ENCODE measurements at places on chromosomes 6 and 20.

- DNase-seq, result no peak
These were observed 10.1 kb downstream of the UTRN start for GRCh38 chr6:144295211-144295610.

GRCh38 chr20:535958-536357 is 7.6 kb downstream of the CSNK2A1 start:
- no peak for DNase-seq

- DNase-seq, result no peak
These were observed 262.3 kb upstream of the PLN start for GRCh38 chr6:118285791-118286190.

DNA sequence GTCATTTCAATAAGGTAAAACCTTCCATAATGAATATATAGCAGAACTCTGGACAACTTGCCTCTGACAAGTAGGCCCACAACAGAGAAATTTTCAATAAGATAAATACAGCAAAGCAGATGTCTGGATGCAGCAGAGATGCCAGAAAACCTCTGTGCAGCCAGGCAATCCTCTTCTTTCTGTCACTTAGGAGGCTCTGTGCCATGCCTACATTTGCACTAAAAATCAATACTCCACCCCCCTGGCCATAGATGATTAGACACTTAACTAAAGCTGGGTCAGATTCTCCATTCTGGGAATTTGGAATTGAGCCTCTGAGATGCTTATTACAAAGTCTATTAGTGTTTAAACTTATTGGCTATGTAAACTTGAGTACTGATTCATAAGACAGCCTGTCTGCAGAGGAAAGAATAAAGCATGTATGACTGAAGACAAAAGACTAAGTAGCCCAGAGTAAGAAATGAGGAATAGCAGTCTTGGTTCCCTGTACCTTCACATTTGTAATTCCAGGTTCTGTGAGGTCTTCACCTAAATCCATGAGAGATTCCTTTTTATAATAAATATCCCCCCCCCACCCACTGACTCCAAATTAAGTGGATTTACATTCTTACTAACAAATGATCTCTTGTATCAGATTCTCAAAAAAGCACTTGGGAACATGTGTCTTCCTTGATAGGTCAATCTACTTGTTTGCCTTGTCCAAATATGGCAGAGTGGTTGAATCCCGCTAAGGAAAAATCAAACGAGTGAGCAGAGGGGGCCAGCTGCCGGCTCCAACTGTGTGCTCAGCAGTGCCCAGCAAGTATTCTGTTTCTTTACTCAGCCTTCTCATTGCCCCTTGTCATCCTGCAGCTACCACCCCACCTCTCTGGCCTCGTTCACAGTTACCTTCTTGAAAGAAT is 20.4 kb downstream of the MAN1A1 start:
- no peak for DNase-seq

DNA sequence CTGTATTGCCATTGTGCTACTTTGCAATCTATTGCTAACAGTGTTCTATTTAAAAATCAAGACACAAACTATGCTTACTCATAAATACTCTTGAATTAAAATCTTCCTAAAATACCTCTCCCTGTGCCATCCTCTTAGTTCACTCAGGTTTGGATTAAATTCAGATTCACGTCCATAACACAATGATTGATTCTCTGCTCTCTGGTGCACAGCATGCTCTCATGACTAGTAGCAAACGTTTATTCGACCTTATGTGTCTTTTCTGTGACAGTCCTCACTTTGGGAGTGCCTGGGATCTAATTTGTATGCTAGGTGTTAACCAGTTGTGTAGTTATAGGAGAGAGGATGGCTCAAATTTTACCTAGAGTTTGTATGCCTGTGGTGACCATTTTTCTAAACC is 270.4 kb upstream of the FKBP1C start:
- no peak for DNase-seq

DNA sequence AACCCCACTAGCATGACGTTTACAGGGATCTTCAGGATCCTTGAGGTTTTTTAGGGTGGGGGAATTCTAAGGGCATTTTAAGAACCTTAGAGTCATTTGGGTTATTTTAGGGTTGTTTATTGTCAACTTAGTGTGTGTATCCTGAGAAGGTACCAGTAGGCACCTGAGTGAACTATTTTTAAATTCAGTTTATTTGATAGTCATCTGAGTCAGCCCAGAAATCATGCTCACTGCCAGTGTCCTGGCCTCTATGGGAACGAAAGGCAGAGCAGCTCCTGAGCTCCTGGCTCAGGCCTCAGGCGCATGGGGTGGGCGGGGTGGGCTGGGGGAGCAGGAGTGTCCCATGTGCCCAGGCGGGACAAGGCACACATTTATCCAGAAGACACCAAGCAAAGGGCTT is 52.0 kb downstream of the PRND start:
- DNase-seq, result no peak

DNA sequence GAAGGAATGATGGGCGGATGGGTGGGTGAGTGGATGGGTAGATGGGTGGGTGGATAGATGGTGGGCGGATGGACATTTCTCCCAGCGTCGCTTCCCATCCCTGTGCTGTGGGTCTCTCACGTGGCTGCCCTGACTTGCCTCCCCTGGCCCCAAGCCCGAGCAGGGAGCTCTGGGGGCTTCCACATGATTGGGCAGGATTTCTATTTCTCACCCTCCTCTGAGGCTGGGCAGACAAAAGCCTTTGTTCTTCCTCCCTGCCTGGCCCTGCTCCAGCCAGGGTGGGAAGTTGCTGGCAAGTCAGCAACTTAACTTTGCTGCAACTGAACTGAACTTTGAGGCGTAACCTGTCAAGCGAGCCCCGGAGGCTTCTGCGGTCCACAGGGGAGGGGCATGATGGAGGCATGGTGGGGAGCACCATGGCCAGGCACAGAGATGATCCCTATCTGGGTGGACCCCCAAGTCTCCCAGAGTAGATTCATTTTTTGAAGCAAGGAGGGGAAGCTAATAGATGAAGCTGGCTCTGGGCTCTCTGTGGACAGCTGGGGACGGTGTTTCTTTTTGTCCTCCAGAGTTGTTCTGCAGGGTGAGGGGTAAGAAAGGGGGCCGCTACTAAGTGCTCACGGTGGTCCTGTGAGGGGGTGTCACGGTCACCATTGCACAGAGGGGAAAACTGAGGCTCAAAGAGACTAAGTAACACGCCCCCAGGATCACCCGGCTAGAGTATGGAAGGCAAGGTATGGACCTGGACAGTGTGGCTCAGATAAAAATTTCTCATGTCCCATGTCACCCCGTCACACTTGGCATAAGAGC is 140.1 kb downstream of the CEBPB start:
- no peak for DNase-seq

DNA sequence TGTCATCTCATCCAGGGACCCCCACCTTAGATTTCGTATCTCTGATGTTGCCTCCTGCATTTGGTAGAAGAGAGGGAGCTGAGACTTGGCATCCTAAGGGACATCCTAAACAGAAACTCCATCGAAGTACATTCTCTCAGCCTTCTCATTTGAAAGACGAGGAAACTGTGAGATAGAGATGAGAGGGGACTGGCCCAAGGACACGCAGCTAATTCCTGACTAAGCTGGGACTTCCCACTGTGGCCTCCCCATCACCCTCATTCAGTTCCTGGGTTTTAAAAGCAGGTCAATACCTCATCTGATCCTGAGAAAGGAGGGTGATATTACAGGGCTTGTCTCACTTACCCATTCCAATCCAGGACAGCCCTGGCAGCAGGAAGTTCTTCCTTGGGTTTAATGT is 855 bp upstream of the WFDC5 start:
- DNase-seq, result no peak

DNA sequence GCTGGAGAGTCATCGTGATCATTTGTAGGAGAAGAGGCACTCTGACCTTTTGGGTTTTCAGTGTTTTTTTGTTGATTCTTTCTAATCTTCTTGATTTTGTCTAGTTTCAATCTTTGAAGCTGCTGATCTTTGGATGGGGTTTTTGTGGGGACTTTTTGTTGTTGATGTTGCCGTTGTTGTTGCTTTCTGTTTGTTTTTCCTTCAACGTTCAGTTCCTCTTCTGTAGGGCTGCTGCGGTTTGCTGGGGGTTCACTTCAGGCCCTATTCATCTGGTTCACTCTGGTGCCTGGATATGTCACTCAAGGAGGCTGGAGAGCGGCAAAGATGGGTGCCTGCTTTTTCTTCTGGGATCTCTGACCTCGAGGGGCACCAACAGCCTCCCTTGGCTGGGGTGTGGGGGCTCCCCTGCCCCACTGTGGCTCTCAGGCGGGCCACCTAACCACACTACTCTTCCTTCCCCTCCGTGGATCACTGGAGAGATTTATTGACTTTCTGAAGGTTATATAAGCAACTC is 21.5 kb upstream of the TMEM244 start:
- DNase-seq, result no peak

GRCh38 chr20:25251558-25251957 is 3.7 kb downstream of the PYGB start:
- DNase-seq, result no peak

GRCh38 chr6:146433881-146434731 is 109.5 kb upstream of the RAB32 start:
- no peak for DNase-seq

- DNase-seq, result no peak
These were observed 34.0 kb downstream of the CD164 start for GRCh38 chr6:109348226-109348625.
